Activated naive CD8-positive, alpha-beta T cell treated with anti-CD3 and anti-CD28 coated beads, Interleukin-2, amount 10 ng/mL, durations not matched to agents 7 days and 5 days (primary cell): ENCODE measurements at places on chromosomes 13 and 19. TPM values are rescaled to one million over a fixed set of nuclear protein-coding genes. Genes with fewer than 3 reads are reported as not detected.

Gene GPI
- 786 TPM for total RNA-seq

- H3K27ac ChIP-seq = no peak overlapping the region
- no peak overlapping the region for H3K4me3 ChIP-seq
These were observed 1725.2 kb downstream of the EFNB2 start for GRCh38 chr13:104810242-104810641.

DNA sequence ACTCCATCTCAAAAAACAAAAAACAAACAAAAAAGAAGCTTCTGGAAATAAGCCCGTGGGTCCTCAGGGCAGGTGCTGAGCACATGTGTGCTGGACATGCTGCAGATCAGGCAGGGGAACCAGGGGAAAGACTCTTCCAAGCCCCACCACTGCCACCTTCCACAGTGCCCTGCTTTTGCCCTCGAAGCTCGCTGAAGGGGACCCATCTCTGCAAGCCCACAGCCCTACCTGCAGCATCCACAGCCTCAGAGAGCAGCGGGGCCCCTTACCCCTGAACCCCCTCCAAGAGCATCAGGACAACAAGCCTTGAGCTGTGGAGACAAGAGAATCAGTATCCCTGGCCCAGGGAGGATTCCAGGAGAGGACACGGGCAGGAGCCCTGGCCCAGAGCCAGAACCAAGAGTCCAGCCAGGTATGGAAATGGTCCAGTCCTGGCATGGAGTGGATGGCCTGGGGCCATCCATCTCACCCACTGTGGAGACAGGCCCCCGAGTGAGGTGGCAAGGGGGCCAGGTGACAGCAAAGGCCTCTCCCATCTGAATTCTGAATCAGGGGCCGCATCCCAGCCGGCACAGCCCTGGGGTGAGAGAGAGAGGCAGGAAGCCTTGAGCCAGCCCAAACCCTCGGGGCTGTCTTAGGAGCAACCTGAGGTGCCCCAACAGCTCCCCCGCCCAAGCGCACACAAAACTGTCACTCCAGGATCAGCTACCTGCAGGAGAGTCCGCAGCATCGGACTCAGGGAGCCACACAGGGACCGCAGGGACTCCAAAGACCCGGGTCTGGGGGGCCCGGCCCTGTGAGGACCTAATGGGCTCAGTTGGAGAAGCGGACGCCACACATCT, 51.8 kb upstream of the TPM4 start:
- H3K36me3 ChIP-seq = no peaks in the 10 kb centered on the region
- no peak overlapping the region for H3K4me3 ChIP-seq
- H3K27me3 ChIP-seq = no peaks in the 10 kb centered on the region
- H3K4me1 ChIP-seq = no peaks in the 10 kb centered on the region
- DNase-seq = no peak
- no peak overlapping the region for H3K27ac ChIP-seq

- peaks cover 2% of the 10 kb centered on the region for H3K36me3 ChIP-seq
- peaks cover 35% of the 10 kb centered on the region for H3K4me1 ChIP-seq
- peak overlapping the region; percentile 92 for H3K27ac ChIP-seq
- no peaks in the 10 kb centered on the region for H3K27me3 ChIP-seq
These were observed 523 bp downstream of the ELAVL1 start for GRCh38 chr19:8004723-8005513.

DNA sequence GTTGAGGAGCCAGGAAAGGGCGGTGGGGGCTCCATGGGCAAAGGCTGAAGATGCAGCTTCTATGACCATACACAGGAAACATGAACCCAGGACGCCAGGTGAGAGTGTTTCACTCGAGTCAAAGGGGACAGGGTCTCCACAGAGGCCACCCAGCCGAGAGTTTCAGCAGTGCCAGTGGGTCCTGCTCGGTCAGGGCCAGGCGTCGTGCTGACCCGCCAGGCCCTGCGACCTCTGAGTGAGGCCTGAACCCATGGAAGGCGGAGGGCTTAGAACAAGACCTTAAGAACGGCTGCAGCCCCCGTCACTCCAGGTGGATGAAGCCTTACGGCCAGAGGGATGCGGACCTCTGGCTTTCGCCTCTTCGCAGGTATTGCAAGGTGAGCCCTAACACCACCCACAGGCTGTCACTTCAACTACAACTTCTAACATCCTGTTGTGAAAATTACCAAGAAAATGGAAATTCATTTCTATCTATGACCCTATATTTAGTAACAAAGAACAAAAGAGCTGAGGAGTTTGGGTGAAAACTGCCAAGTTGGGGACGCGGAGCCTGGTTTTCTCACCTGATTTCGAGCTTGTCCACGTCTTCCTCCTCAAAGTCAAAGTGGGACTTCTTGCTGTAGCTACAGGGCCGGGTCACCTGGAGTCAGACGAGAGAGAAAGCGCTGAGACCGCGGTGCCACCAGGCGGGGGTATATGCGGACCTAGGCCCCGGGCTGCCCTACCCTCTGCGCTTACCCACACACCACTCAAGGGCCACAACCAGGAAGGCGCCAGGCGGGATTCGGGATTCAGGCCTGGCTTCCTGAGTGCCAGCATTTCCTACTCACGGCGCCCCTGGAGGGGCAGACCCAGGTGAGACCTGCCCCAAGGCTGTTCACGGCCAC, 50.1 kb upstream of the C13orf46 start:
- no peak overlapping the region for H3K27ac ChIP-seq
- H3K36me3 ChIP-seq = no peaks in the 10 kb centered on the region
- no peak overlapping the region for H3K4me3 ChIP-seq
- no peak for DNase-seq
- H3K4me1 ChIP-seq = peaks cover 2% of the 10 kb centered on the region
- no peaks in the 10 kb centered on the region for H3K27me3 ChIP-seq

DNA sequence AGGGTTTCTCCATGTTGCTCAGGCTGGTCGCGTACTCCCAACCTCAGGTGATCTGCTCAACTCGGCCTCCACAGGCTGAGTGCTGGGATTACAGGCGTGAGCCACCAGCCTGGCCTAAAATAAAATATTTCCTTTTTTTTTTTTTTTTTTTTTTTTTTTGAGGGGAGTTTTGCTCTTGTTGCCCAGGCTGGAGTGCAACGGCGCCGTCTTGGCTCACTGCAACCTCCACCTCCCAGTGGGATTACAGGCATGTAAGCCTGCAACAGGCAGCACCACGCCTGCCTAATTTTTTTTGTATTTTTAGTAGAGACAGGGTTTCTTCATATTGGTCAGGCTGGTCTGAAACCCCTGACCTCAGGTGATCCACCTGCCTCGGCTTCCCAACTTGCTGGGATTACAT, 4.9 kb downstream of the ZNF506 start:
- H3K27ac ChIP-seq = peak overlapping the region; percentile 80
- H3K4me3 ChIP-seq = peak overlapping the region; percentile 52
- H3K27me3 ChIP-seq = no peaks in the 10 kb centered on the region
- H3K36me3 ChIP-seq = peaks cover 81% of the 10 kb centered on the region
- no peak for DNase-seq

DNA sequence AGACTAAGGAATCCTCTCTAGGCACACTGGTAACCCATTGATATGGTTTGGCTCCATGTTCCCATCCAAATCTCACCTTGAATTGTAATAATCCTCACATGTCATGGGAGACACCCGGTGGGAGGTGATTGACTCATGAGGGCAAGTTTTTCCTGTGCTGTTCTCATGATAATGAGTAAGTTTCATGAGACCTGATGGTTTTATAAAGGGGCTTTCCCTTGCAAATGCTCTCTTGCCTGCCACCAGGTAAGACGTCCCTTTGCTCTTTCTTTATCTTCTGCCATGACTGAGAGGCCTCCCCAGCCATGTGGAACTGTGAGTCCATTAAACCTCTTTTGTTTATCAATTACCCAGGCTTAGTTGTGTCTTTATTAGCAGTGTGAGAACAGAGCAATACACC, 81.4 kb upstream of the GPC6 start:
- no peaks in the 10 kb centered on the region for H3K27me3 ChIP-seq
- no peaks in the 10 kb centered on the region for H3K4me1 ChIP-seq
- no peak overlapping the region for H3K27ac ChIP-seq
- H3K36me3 ChIP-seq = no peaks in the 10 kb centered on the region
- DNase-seq = no peak

DNA sequence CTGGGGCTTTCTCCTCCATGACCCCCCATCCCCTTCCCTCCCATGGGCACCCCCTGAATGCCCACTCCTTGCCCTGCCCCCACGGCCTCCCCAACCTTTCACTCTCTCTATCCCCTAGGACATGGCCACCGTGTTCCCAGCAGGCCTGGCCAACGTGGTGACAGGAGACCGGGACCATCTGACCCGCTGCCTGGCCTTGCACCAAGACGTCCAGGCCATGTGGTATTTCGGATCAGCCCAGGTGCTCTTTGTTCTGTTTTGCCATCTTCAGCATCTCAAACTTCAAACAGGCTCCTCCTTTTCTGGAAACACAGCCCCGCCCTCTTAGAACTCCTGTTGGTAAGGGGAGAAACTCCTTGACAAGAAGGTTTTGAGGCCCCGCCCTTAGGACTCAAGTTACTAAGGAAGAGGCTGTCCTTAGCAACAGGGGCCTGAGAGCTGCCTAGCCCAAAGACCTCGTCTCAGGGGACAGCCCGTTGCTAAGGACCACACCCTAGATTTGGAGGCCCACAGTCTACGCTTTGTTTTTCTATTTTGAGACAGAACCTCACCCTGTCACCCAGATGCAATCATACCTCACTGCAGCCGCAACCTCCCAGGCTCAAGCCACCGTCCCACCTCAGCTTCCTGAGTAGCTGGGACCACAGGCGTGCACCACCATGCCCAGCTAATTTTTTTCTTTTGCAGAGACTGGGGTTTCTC, 5.1 kb upstream of the FLT3LG start:
- H3K27me3 ChIP-seq = no peaks in the 10 kb centered on the region
- peak; percentile 87 for DNase-seq
- peak overlapping the region; percentile 99 for H3K27ac ChIP-seq
- H3K4me3 ChIP-seq = peak overlapping the region; percentile 86
- peaks cover 37% of the 10 kb centered on the region for H3K4me1 ChIP-seq

DNA sequence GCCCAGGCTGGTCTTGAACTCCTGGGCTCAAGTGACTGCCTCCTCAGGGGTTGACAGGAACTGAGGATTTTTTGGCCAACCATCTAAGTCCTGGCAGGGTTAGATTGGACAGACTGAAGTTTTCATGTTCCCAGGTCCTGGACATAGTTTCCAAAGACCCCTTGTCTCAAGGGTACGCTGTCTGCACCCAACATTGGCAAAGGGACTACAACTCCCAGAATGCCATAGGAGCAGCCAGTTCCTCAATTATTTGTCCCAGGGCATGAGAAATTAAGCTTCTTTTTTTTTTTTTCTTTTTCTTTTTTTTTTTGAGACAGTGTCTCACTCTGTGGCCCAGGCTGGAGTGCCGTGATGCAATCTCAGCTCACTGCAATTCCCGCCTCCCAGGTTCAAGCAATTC, 6.9 kb downstream of the GYS1 start:
- no peaks in the 10 kb centered on the region for H3K27me3 ChIP-seq
- H3K27ac ChIP-seq = no peak overlapping the region
- no peak for DNase-seq
- H3K4me3 ChIP-seq = no peak overlapping the region
- H3K4me1 ChIP-seq = peaks cover 9% of the 10 kb centered on the region

GRCh38 chr13:36788276-36788675, 30.7 kb upstream of the RFXAP start:
- peaks cover 13% of the 10 kb centered on the region for H3K27me3 ChIP-seq
- no peak overlapping the region for H3K27ac ChIP-seq
- no peak overlapping the region for H3K4me3 ChIP-seq

GRCh38 chr19:7953576-7953975, 10.1 kb upstream of the TIMM44 start:
- H3K4me3 ChIP-seq = no peak overlapping the region
- no peaks in the 10 kb centered on the region for H3K36me3 ChIP-seq
- no peaks in the 10 kb centered on the region for H3K27me3 ChIP-seq
- DNase-seq = no peak
- no peaks in the 10 kb centered on the region for H3K4me1 ChIP-seq
- H3K27ac ChIP-seq = no peak overlapping the region

DNA sequence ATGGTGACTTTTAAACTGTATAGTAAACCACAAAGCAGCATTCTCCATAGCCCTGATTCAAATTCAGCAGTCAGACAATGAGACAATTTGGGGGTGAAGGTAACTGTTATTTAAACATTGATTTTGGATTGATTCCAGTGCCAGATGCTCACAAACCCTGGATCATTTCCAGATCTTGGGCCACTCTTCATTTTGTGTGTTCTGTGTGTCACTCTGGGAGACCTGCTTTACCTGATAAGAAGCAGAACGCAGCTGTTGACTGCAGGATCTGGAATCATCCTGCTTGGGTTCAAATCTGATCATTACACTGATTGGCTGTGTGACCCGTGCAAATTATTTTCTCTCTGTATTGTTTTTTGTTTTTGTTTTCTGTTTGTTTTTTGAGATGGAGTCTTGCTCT, 4.0 kb upstream of the PCDH8 start:
- H3K4me3 ChIP-seq = no peak overlapping the region
- H3K4me1 ChIP-seq = peaks cover 14% of the 10 kb centered on the region
- H3K27ac ChIP-seq = no peak overlapping the region

Gene SPACA4
- not detected for total RNA-seq

DNA sequence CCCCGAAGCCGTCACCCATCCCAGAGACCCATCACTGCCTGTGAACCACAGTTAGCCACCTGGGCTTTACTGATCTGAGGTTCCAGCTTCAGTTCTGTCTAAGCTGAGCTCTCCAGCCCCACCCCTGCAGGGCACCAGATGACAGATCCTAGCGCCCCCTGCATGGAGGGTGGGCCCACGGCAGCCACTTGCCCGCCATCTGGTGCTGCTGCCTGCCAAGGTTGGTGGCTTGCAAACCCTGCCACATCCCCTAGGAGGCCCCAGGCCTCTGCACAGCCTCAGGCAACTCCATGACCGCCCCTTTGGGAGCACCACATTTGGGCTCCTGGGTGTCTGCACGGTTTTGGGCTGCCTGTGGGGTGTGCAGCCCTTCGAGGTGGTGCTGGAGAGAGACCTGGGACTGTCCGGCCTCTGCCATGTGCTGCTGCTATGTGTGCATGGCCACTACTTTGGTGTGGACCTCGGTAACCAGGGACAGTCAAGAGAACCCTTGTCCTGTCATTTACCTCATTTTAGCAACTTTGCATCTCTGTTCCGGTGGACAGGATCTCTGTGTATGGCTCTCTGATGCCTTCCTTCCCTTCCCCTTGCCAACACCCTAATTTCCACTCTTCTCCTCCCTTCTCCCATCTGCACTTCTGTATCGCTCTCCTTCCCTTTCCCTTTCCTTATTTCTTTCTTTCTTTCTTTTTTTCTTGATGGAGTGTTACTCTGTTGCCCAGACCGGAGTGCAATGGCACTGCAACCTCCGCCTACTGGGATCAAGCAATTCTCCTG, 17.4 kb upstream of the SDHAF1 start:
- no peak overlapping the region for H3K4me3 ChIP-seq
- no peaks in the 10 kb centered on the region for H3K36me3 ChIP-seq
- DNase-seq = no peak
- H3K27me3 ChIP-seq = peaks cover 6% of the 10 kb centered on the region

GRCh38 chr13:32045982-32046785, 14.6 kb downstream of the FRY start:
- H3K36me3 ChIP-seq = peaks cover 9% of the 10 kb centered on the region
- no peak for DNase-seq
- H3K27me3 ChIP-seq = no peaks in the 10 kb centered on the region

GRCh38 chr13:32045537-32045936, 14.0 kb downstream of the FRY start:
- H3K4me3 ChIP-seq = no peak overlapping the region
- peaks cover 31% of the 10 kb centered on the region for H3K4me1 ChIP-seq
- no peaks in the 10 kb centered on the region for H3K27me3 ChIP-seq
- DNase-seq = no peak
- H3K27ac ChIP-seq = peak overlapping the region; percentile 65
